ENCODE measurements at places on chromosomes 2 and 18. TPM values are rescaled to one million over a fixed set of nuclear protein-coding genes. Genes with fewer than 3 reads are reported as not detected.

Gene GCG
- not detected for total RNA-seq

Gene FASTKD1
- 23.1 TPM for total RNA-seq

Gene GPR45
- not detected for total RNA-seq

Gene ZBTB7C
- total RNA-seq, result not detected

Data from endothelial cell of coronary artery (primary cell).